Activated CD4-positive, alpha-beta T cell treated with anti-CD3 and anti-CD28 coated beads, Interleukin-2, Interleukin-6, amounts not matched to agents 100 ng/mL and 50 ng/mL, durations not matched to agents 16 hours and 8 hours (primary cell): ENCODE measurements at places on chromosomes 13 and 19.

- no peak for DNase-seq
These were observed 2.8 kb upstream of the ADM5 start for GRCh38 chr19:49686503-49687088.

DNA sequence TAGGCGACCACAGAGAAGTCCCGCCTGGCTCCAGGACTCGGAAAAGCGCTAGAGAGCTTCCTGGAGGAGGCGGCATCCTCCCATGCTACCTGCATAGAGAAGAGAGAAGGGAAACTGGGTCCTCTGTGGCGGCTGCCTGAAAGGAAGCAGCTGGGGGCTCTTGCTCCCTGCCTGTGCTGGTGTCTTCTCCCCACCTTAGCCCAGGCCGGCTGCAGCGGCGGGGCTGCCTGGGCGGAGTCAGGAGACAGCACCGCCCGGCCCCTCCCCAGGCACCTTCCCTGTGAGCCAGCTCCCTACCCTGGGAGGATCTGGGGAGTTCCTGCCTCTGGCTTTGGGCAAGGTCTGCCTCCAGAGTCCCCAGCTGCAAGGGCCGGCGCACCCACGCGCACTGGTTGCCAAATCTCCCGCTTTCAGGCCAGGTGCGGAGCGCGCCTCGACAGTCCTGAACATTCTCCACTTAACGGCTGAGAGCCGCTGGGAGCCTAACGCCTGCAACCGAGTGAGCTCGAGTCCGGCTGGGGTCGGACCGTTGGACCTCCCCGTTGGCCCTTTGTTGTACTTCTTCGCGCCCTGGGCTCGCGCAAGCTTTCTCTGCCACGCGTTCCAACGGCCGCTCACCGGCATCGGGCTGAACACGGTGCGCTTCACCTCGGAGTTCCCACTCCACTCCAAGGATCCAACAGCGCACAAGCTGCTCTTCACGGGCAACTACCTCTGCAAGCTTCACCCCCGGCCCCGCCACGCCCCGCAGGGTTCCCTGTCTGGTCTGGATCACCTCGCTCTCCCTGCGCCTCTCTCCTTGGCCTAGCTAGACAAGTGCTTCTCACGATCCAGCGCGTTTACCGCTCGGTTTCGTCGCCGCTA is 21.8 kb upstream of the ZNF30 start:
- DNase-seq, result no peak

- no peak for DNase-seq
These were observed 4.3 kb upstream of the ZNF813 start for GRCh38 chr19:53463263-53463662.

GRCh38 chr13:100890645-100891044 is 216.1 kb upstream of the TMTC4 start:
- DNase-seq, result no peak

DNA sequence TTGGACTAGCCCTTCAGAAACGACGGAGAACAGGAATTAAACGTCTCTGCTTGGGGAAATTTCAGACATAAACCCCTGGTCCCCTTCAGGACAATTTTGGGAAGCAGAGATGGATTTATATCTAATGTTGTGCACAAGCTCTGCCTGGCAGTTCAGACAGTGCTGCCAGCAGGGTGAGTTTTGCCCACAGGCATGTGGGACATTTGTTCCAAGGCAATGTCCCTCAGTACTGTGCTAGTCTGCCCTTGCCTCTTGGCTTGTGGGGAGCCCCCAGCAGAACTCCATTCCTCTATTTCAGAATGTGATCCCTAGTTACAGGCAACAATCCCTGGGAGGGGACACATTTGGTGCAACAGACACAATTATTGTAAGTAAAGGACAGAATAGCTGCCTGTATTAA is 76.5 kb upstream of the GPR12 start:
- DNase-seq, result no peak

DNA sequence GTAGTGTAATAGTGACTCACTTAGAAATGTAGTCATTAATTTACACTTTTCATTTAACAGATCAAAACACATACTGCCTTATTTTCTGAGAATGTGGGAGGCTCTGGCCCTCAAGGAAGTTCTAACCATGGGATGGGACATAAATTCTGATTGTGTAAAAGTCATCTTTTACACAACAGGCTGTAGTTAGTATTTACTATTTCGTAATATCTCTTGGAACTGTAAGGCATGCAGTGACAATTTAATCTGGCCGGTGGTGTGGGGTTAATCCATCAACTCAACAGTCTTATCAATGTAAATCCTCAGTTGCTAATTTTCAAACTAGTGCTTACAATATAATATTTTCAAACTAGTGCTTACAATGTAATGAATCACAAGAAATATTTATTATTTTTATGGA is 1599.2 kb downstream of the EFNB2 start:
- no peak for DNase-seq

DNA sequence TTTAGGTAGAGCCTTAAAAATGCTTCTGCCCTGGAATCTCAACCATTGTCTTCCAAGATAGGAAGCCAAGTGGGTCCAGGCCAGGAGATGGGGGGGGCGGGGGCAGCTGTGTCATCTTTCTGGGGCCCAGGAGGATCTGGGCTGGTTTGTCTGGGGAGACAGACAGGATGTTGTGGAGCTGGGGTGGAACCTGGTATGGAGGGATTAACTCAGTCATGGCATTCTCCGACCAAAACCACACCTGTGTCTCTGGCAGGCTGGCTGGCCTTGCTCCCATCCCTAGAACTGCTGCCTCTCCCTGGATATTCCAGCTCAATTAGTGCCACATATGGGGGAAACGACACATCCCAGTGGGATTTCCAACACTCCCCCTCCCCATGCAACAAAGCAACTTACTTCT is 2.7 kb upstream of the MAP2K7 start:
- DNase-seq, result no peak
